ENCODE measurements at places on chromosomes 1 and 21.

DNA sequence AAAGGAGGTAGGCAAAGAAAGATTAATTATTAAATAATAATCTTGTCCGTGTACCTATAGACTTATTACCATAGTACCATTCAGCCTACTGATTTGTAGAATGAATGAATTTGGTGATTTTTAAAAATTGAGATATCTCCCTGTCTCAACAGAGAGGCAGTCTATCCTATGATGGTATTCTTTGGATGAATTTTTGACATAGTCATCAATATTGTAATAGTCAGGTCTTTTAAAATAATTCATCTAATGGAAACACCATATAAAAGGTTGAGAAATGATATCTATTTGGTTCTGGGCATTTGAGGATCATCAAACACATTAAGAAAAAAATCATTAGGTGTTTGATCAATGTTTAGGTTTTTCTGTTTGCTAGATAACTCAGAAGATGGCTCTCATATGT lies 35.6 kb upstream of the MAB21L3 start:
- no peak for DNase-seq

DNA sequence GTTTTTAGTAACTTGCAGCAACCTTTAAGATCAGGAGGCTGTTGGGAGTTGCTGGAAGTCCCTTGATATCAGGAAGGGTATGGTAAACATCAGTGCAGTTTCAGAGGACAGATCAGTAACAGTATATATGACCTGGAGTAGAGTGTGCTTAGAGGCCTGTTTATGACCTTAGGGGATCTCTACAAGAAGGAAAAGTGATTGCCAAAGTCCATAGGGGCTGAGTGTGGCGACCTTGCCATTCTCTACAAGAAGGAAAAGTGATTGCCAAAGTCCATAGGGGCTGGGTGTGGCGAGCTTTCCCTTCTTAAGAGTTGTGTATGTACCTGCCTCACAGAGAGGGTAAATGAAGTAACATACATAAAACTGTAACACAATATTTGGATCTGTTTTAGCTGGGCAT lies 28.5 kb upstream of the AXDND1 start:
- DNase-seq: no peak

DNA sequence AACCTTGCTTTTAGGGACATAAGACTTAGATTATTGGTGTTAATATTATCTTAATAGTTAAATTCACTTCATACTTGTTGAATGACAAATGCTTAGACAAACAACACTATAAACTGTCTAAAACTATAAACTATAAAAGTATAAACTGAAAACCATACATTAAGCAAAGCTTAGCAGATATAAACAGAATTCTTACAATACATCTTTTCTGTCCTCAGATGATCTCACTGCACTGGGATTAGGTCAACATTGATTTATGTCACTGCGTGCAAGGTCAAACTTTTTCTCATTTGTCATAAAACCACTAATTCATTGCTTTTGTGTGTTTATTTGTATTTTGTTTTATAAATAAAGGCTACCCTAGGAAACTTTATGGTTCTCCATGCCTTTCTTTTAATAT lies 1491.8 kb downstream of the NCAM2 start:
- DNase-seq: no peak

DNA sequence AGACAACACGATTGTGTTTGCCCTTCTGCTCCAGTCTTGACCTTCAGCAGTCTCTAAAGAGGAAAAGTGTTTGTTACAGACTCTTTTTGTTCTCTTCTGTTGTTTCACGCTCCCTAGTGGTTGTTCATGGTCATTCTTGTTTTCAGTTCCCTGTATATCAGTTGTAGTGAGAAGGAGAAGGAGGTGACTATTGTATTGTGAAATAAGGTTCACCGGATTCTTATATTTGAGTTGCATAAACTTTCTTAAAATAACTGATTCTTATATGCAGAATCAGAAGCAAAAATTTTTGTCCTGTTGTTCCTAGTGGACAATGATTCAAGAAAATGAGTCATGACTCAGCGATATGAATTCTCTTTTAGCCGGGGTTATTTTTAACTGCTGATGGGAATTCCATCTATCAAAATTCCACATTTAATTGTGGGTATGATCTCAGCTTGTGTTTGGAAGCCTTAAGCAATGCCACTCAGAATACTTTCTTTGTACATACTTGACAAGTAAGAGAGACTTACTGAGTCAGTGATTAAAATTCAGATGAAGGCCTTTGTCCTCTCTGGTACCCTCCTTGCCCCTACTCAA lies 152.2 kb downstream of the CLEC20A start:
- no peak for DNase-seq

DNA sequence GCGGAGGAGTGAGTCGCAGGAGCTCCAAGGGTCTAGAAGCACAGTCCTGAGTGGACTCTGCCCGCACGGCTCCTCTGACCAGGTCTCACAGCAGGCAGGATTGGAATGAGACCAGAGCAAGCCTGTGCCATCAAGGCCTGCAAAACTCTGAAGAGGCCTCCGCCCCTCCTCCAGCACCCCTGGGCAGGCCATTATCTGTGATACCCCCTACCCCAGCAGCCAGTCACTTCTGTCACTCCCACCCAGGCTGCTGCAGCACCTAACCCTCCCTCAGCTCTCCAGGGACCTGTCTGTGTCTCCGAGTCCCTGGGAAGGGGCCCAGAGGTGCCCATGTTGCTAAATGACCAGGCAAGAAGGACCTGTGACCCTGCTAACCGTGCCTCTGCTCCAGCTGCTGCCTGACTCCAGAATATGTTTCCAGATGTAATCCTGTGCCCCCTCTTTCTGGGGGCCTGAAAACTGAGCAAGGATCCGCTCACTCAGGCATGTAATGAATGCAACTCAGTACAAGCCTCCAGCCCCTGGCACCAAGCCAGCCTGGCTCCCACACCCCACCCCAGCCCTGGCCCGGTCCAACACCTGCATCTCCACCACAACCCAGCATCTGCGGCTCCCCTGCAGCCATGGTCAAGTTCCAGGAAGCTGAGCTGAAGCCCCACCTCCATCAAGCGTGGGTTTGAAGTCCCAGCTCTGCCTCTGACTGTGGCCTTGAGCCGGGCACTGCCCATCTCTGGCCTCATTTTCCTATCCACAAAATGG lies 22.1 kb upstream of the COL16A1 start:
- DNase-seq: no peak

DNA sequence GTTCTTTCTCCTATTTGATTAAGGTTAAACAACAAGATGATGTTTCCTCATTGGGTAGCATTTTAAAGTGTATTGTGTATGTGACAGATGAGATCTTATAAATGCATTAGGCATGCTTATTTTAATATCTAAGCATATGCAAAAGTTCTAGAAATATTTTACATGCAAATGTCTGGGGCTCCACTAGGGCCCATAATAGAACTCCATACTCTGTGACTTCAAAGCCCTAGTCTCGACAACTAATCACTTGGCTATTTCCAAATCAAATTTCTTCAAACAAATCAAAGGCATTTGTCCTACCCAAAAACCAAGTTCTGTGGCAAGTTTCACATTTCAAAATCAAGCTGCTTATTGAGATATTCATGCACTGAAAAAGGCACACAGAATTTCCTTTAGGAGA lies 385.6 kb upstream of the ST6GALNAC5 start:
- no peak for DNase-seq

DNA sequence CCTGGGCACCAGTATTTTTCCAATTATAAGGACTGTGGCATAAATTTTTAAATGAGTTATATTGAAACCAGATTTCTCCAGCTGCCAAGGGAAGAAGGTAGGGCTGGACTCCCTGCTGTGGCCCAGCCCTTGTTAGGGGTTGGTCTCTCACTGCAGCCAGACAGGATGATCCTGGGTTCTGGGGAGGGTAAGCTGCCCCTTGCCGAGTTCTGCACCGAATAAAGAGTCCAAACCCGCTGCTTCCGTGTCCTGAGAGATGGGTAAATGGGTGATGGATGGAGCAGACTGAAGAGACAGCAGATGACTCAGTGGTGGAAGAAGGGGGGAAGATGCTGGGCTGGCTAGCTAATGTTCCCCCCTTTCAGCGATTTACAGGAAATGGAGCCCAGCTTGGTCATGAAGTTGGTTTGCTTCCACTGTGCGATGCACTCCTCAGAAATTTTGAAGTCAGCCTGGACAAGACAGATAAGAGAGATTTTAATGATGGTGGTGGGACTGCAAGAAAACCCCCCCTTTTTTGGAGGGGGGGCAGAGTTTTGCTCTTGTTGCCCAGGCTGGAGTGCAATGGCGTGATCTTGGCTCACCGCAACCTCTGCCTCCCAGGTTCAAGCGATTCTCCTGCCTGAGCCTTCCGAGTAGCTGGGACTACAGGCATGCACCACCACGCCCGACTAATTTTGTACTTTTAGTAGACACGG lies 41.4 kb downstream of the YARS1 start:
- DNase-seq: no peak

- no peak for DNase-seq
These were observed 11.5 kb upstream of the SRP9 start for GRCh38 chr1:225765982-225766674.

DNA sequence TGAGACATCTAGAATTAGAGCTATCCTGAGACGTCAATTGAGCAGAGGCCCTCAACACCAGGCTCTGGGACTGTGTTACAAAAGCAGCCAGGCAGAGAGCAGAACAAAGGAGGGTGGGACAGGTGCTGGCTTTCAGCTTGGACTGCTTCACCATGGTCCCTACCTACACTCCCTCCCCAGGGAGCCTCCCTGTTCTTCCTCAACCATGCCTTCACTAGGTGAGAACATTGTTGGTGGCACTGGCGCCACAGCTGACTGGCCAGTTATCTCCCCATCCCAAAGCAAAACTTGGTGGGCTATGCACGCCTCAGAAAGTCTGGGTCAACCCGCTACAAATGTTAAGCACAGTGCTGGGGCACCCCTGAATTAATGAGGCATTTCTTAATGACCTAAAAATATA lies 87.8 kb downstream of the NMNAT2 start:
- no peak for DNase-seq

GRCh38 chr1:41294216-41294615 lies 52.1 kb upstream of the SCMH1 start:
- DNase-seq: no peak

DNA sequence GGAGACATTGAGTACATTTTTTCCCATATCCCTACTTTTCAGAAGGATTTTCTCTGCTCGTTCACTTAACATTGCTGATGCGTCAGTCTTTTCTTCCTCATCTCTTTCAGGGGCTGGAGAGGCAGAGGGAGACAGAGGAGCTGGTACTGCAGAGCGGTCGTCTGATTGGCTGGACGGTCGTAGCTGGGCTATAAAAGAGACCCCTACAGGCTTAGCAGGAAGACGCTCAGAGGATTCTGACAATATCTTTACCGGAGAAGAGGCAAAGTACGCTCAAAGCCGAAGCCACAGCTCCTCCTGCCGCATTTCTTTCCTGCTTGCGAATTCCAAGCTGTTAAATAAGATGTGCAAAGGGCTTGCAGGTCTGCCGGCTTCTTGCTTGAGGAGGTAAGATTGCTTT lies at the start of gene RGS4:
TSS of gene RGS4 (plus strand) at position 220 of the 400 bp plus-strand sequence. CDS start at position 344, 124 bp downstream.
- no peak for DNase-seq

GRCh38 chr1:204735042-204735441 lies 49.5 kb upstream of the LRRN2 start:
- DNase-seq: no peak

DNA sequence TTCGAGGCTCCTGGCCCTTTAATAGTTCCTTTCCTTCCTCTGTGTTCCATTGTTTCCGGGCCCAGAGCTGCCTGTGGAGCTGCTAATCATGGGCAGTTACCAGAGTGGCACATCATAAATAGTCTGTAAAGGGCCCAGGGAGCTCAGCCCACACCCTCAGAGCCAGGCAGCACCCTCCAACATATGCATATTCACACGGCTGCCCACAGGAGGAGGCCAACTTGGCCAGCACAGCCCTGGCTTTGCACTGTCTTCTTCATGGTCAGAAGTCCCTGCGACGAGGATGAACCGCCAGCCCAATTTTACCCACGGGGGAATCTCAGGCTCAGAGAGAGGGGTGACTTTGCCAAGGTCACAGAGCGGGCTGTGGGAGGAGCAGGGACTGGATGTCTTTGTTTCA lies 172.5 kb downstream of the TRABD2B start:
- no peak for DNase-seq

DNA sequence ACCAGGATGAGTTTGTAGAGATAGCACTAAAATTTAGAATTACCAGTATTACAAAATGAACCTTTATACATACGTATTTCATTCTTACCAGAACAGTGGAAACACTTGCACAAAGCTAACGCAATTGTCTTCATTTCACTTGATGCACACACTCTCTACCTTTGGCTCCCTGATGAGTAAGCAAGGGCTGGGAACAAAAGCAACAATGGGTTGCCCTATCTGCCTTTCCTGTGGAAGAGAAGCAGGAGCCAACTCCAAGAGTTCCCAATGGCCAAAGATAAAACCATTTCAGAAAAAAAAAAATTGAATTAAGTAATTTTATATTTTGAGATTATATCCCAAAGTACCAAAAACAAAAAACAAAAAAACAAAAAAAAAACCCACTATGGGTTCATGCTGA lies 344.1 kb upstream of the GREM2 start:
- no peak for DNase-seq

DNA sequence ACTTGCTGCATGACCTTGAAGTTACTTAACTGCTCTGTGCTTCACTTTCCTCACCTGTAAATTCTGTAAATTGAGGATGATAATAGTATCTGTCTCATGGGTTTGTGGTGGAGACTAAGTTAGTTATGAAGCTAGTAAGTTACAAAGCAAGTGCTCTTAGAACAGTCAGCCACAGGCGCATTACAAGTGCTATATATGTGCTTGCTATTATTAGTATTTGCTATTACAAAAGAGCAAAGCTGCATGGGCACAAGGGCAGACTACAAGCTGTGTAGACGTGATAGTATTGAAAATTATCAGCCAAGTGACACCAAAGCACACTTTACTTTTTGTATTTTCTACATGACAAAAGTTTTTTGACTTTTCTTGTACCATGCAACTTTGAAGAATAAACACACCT lies 150.9 kb upstream of the CTTNBP2NL start:
- no peak for DNase-seq

DNA sequence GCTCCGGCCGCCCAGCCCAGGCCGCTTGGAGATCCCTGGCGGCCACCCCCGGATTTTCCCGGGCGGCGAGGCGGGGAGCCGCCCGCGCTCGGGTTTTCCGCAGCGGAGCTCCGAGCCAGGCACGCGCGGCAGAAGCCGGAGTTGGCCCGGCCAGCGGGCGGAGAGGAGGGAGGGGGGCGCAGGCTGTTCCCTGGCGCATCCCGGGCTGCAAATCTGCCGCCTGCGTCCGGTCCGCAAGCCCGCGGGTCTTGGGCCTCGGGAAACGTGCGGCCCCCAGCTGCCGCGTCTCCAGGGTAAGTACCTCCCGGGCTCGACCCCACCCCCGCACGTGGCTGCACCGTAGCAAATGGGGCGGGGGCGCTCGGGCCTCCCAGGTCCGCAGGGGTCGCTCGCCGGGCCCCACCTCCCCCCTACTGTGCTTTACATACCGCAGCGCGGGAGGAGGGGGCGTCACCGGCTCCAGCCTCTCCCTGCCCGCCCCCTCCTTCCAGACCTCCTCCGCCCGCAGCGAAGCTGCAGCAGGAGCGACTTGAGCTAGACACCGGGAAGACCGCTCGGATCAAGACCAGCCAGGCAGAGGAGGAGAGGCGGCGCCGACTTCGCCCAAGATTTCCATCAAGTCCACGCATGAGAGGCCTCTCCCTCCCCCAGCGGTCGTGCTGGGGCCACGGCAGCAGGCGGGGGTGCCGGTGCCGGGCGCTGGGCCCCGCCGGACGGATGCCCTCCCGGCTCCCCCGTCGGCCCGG lies 1.6 kb downstream of the TMEM200B start:
- no peak for DNase-seq

GRCh38 chr1:150089846-150090520 lies 22.4 kb downstream of the VPS45 start:
- DNase-seq: no peak

Data from activated naive CD4-positive, alpha-beta T cell (primary cell).